T-helper 1 cell (primary cell): ENCODE measurements at places on chromosomes 1 and 21.

DNA sequence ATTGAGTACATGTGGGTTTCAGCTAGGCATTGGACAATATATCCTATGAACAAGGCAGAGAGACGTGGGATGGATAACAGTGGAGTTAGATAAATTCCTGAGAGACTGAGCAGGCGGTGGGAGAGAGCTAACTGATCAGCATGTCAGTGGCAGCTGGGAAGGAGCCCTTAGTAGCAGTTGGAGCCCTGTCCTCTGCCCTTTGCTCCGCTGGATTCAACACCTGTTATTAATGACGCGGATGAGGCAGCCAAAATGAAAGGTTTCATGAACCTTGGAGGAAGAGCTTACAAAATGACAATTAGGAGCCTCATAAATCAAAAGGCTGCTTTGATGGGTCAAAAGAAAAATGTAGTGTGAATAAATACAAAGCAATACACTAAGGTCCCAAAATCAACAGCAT, 16.1 kb downstream of the UBIAD1 start:
- no peak for DNase-seq

GRCh38 chr1:200415227-200415626, 5.4 kb upstream of the ZNF281 start:
- DNase-seq: no peak

GRCh38 chr1:160130486-160130885, 14.9 kb downstream of the ATP1A2 start:
- no peak for DNase-seq

DNA sequence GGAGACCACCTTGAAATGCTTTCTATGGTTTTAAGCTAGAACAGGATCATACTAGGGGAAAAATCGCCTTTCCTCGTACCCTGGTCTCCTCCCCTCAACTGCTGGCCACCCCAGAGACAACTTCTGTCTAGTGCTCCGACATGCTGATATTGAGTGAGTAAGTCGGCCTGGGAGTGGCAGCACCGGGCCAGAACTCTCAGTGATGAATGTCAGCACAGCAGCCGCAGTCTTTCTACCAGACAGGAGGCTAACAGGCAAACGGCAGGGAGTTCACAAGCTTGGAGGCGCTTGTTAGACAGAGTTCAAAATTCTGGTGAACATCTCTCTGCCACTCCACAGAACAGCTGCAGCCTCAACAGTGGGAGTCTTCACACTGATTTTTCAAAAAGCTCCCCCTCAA, 716.9 kb downstream of the ADGRL2 start:
- DNase-seq: no peak

DNA sequence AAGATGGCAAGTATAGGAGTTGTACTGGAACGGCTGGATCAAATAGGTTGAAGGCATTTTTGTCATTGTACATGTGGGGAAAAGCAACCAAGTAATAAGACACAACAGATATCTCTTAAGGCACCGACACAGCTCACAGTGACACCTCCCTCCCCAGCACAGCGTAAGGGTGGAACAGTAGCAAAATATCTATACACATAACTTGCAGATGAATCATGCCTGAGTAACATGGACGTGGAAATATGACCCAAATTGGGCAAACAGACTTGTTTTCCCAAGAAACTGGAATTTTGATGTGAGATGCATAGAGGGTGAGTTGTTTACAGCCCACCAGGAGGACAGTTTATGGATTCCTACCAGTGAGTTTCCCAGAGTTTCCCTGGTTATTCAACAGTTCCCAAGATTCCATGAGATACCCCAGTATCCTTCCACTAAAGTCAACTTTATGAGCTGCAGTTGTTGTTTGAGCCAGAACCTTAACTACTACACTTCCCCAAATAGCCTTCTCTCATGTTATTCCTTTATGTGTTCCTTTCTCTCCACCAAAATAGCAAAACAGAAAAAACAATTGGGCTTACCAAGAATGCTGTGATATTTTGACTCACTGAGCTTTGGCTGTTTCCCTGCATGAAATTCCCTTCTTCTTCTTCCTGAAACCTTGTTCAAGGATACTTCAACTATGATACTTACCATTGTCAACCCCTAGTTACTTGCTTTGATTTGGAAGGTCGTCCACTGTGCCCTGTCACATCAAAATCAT, 7.1 kb upstream of the DR1 start:
- DNase-seq: no peak
